ENCODE measurements at places on chromosomes 5 and 9.

DNA sequence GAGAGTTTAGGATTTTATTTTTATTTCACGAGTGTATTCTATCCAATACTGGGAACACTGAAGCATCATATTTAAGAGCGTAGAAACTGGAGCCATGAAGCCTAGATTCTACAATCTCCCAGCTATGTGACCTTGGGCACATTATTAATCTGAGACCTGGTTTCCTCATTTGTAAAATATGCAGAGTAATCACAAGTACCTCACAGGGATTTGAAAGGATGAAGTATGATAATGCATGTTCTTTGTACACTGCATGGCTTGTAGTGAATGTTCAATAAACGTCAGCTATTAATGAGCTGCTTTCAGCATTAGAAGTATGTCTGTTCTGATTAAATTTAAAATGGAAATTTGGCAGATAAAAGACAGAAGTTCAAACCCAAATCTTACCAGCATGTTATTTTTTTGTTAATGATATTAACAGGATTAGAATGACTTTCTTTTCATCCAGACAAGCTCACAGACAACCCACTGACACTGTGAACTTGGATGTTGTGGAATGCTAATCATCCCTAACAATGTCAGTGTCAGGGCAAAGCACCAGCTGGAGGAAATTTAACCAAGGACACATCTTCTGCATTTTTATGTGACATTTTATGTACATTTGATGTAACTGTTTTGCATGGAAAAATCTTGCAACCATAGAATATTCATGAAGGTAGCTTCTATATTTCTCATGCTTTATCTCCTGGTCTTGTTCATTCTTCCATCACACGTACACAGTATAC, 27.1 kb upstream of the CTXN3 start:
- DNase-seq = no peak

DNA sequence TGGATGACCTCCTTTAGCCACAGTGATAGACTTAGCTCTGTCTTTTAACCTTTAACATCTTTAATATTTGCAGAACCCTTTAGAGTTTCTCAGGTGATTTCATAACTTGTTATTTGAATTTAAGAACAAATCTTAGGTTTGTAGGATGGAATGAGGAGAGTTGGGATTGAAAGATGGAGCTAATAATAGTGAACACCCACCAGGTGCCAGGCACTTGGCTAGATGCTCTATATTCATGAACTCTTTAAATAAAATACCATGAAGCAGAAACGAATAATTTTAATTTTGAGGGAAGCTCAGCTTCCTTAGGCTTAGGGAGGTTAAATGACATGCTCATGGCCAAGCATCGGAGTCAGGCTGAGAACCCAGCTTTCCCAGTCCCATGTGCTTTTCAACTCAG, 19.4 kb upstream of the CARNMT1 start:
- no peak for DNase-seq

- no peak for DNase-seq
Measured at GRCh38 chr5:107359916-107360234, 310.9 kb downstream of the EFNA5 start.

DNA sequence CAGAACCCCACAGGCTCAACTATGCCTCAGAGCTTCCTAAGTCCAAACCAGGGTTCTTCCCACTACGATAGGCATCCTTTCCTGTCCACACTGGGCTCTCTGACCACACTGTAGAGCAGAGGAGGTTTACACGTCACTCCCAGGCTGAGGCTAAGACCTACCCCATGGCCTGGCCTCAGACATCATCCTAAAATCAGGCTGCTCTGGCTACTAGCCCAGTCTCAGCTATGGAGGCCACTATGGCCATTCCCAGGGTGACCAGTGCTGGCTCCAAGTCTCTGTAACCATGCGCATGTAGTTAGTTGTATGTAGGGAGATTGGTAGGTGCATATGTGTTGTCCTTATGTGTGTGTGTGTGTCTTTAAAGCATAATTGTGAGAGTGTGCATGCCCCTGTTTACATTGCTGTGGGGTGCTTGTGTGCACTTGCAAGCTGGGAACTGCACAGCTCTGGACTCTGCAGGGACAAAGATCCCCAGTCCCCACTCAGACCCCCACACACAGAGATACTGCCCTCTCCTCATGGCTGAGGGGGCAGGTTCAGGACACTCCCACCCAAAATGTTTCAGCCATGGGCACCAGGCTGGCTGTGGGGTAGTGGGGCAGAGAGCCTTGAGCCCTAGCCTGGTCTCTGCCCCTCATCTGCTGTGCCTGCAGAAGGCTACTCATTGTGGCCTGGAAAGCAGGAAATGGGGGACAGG, 12.3 kb downstream of the PDLIM4 start:
- DNase-seq = no peak

- no peak for DNase-seq
Measured at GRCh38 chr9:13588151-13589033, 308.9 kb upstream of the MPDZ start.

DNA sequence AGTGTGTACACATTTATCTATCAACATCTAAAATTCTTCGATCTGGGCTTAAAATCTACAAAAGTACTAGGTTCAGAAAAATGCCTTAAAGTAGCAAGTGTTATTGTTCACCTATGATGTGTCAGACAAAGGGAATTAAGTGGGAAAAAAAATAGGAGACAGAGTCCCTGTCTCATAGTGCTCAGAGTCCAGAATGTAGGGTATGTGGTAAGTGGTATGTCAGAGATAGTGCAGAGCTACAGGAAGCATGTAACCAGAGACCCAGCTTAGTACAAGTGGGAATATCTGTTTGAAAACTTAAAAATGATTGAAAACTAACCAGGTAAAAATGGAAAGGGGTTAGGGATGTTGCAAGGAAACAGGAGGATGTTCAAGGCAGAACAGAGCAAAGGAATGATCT, 482.8 kb downstream of the ELAVL2 start:
- DNase-seq = no peak

GRCh38 chr9:125409637-125410521, 148.3 kb downstream of the GAPVD1 start:
- no peak for DNase-seq

All from T-helper 9 cell (primary cell).